ENCODE measurements at places on chromosomes 2 and 18.

- peak; percentile 92 for DNase-seq
Observed at GRCh38 chr18:48952287-48953103, 1.7 kb upstream of the SMAD7 start.

DNA sequence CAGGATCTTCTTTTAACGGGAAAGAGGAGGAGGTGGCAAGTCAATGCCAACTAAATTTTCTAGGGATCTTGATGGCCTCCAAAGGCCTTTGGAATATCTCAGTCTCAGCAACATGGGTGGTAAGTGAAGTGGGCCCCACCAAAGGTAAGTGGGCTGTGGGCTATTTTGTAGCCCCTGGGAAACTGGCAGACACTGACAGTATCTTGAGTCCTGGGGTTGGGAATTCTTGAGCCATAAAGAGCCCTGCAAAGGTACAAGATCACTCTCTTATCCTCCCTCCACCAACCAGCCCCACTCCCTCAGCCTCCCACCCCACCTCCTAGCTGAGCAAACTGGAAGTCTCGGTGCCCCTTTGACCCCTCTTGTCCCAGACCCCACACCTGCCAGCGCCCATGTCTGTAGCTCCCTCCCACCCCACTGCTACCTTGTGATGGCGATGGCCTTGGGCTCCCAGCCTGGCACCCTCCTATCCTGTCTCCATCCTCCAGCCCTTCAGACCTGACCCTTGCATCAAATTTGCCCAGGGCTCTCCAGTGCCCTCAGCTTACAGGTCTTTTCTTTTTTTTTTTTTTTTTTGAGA is 8.5 kb downstream of the ATP6V1B1 start:
- no peak for DNase-seq

DNA sequence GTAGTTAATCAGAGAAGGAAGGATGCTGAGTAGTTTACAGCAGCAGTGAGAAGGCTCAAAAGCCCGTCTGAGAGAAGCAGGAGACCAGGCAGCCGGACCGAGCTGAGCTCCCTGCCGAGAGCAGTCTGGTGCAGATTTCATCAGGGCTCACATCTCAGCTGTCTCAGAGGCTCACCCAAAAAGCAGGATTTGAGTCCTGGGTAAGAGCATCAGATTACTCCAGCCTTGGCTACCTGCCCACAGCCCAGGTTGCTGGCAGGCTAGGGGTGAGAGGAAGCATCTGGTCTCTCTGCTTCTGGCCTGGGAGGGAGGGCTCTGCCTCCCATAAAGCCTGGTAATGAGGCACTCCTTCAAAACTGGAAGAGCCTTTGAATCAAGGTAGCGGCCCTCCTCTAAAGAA is 140.5 kb downstream of the ST6GAL2 start:
- DNase-seq = no peak

DNA sequence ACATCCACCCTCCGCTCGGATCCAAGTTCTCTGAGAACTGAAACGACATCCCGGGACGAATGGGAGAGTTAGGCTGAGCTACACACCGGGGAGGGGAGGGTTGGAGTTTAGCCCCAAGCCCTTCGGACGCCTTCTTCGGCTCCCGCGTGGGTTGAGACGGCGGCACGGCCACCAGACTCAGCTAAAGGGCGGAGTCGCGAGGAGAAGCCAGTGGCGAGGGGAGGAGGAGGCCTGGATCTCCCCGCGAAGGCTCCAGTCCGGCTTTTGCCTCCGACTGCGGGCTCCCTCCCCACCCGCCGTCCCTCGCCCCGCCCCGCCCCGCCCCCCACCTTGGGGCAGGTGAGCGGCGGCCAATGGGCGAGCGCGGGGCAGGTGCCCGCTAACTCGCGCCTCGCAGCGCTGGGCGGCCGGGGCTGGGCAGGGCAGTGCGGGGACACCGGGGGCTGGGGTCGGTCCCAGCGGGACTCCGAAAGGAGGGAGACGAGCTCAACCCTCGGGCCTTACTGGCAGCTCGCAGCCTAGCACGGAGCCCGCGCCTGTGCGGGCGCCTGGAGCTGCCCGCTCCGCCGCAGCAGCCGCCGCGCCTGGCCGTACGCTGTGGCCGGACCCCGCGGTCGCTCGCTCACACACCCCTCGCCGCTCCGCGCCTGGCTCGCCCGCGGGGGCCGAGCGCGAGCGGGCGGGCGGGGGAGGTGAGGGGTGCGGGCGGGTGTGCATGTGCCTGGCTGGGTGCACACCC is at the start of gene EMX1:
EMX1 (plus strand) TSS at position 382 of the 739 bp plus-strand sequence; CDS start at position 716, 334 bp downstream.
- DNase-seq = no peak

GRCh38 chr18:24843123-24843522 is 382.7 kb downstream of the HRH4 start:
- no peak for DNase-seq

- peak; percentile 83 for DNase-seq
Observed at GRCh38 chr18:59640721-59641120, 56.5 kb downstream of the CCBE1 start.

DNA sequence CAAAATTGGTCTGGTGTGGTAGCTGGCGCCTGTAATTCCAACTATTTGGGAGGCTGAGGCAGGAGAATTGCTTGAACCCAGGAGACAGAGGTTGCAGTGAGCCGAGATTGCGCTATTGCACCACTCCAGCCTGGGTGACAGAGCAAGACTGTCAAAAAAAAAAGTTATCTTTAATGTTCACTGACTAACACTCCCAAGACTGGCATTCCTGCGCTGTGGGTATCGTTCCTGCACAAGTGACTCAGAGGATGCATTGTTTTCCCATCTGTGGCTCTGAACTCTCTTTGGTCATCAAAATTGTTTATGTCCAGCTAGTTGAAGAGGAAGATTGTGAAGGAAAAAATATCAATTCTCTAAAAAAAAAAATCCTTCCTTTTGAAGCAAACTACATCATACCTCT is 539.0 kb downstream of the SOX11 start:
- no peak for DNase-seq

GRCh38 chr2:10441948-10442347 is 6.2 kb downstream of the ODC1 start:
- no peak for DNase-seq
